ENCODE measurements at places on chromosomes 3 and 15.
A peak's percentile ranks its signal among the peaks of the same experiment; 100 is the strongest.

DNA sequence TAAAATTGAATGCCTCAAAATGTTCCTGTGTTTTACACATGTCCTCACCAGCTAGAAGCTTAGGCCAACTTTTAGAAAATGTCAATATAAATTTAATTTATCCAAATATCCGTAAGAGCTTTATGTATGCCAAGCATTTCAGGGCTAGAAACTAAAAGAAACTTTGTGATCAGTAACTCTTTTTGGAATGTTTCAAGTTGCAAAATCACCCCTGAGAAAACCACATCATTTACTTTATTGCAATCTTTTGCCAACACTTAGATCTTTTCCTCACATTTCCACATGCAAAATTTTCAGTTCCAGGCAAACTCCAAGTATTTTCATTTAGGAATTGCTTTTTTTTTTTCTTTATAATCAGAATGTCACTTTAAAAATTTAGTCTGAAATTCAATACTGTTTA, 20.1 kb upstream of the IGF1R start:
- no peak for DNase-seq

GRCh38 chr15:47806008-47806407, 88.7 kb downstream of the SEMA6D start:
- no peak for DNase-seq

GRCh38 chr3:86996261-86996955, 5.5 kb upstream of the VGLL3 start:
- no peak for DNase-seq

- peak; percentile 50 for DNase-seq
Observed at GRCh38 chr15:77869021-77869895, 208.3 kb downstream of the TBC1D2B start.

GRCh38 chr15:40115670-40116093, 7.0 kb upstream of the BMF start:
- peak; percentile 78 for DNase-seq

- DNase-seq = no peak
Observed at GRCh38 chr3:140748-141330, 55.7 kb upstream of the CHL1 start.

- DNase-seq = no peak
Observed at GRCh38 chr3:20442846-20443245, 256.8 kb upstream of the SGO1 start.

GRCh38 chr15:93232845-93233244, 143.8 kb upstream of the RGMA start:
- no peak for DNase-seq

DNA sequence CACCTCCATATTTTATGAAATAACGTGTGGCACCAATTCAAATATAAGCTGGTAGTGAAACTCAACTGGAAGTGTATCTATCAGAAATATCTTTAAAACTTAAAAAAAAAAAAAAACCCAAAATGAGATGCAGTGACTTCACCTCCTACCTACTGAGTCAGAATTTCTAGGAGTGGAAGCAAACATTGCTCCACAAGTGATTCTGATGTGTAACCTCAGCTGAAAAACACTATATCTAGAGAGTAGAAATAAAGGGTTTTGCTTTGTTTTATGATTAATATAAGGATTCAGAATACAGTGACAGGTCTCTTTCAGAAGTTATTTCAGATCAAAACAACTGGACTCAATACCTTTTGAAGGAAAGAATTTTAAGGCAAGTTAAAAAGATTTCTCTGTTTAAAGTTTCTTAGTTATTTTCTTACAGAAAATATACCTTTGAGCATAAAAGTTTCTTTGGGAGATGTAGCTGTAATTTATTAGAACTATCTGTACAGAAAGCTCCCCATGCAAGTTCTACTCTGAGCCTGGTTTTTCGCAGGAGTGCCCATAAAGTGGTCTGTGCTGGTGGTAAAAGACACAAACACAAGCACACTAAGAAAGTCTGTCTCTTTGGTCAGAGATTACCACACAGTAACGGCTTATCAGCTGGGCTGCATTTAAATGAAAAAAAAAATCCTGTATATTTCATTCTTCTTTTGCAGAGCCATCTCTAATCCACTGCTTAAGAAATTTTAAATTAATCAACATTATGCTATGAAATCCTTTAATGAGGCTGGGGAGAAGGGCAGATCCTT, 59.9 kb upstream of the PPIB start:
- DNase-seq = no peak

- DNase-seq = no peak
Observed at GRCh38 chr15:26877831-26878230, 11.0 kb downstream of the GABRA5 start.

DNA sequence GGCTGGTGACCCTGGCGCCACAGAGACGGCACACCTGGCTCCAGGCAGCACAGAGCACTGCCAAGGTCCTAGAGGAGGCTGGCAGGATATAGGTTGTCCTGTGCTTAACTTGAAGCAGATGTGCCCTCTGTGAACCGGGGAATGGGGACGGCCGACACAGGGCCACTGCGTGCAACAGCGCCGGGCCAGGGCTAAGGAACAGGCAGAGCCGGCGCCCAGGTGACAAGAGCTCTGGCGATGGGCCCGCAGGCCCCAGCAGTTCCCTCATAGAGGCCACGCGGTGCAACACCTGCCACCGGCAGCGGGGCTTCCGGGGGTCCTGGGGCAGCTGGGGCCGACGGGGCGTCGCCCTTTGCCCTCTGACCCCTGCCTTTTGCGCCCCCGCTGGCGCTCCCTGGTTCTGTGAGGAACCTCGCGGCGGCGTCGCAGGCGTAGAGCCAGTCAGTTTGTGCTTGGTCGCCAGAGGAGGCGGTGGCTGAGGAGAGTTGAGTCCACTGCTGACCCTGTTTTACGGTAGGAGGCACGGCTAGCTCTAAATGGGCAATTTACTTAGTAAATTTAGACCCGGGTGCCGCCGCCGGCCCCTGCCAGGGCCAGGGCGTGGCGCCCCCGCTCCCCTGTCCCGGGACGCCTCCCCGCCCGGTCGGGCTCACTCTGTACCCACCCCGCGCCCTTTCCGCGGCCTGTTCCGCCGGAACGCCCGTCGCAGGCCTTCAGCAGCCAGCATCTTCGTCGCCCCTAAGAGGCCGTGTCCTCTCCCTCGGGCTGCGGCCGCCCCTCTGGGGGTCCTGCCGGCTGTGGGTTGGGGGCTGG, at the start of gene NPAP1:
Gene NPAP1, plus strand, starts transcription at position 444 of the 813 bp plus-strand sequence. Its CDS starts 93 bp downstream, at position 537.
- no peak for DNase-seq

GRCh38 chr3:101252945-101253344, 67.4 kb downstream of the IMPG2 start:
- DNase-seq = no peak

- DNase-seq = no peak
Observed at GRCh38 chr3:22175947-22176346, 424.9 kb upstream of the ZNF385D start.

- no peak for DNase-seq
Observed at GRCh38 chr15:66651198-66651597, 50.8 kb upstream of the SMAD6 start.

GRCh38 chr3:47803480-47804025, 615 bp downstream of the DHX30 start:
- DNase-seq = no peak

GRCh38 chr3:96466441-96466840, 348.0 kb upstream of the EPHA6 start:
- no peak for DNase-seq

DNA sequence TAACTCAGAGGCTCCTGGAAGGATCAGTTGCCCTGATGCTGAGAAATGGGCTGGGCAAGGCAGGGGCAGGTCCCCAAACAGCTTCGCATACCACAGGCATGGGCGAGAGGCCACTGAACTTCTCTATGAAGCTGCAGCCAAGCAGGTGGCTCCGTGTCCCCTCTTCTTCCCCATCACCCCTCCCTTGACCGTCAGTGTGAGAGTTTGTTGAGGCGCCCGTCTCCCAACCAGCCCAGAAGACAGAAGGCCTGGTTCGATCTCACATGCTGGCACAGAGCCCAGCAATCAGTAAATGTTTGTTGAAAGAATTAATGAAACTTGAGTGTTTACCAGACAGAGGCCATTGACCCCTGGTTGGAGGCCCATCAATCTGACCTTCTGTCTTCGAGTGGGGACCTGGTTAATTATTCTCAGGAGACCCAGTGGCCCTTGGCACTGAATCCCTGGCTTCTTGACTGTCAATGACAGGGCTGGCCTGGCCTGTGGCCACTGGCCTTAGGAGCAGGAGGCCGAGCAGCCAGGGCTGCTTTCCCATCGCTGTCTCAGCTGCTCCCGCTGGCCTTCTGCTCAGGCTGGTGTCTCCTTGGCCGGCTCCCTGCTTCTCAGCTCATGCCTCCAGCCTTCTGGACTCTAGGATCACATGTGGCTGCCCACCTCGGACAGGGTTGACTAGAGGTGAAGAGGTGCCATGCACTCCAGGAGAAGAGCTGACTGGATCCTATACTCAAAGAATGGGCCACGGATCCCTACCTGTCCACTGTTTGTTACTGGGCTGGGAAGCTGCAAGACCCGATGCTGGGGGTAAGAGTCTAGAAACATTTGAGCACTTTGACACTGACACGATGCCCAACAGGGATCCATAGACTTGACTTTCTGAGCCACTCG, 113.4 kb downstream of the ASB7 start:
- no peak for DNase-seq

DNA sequence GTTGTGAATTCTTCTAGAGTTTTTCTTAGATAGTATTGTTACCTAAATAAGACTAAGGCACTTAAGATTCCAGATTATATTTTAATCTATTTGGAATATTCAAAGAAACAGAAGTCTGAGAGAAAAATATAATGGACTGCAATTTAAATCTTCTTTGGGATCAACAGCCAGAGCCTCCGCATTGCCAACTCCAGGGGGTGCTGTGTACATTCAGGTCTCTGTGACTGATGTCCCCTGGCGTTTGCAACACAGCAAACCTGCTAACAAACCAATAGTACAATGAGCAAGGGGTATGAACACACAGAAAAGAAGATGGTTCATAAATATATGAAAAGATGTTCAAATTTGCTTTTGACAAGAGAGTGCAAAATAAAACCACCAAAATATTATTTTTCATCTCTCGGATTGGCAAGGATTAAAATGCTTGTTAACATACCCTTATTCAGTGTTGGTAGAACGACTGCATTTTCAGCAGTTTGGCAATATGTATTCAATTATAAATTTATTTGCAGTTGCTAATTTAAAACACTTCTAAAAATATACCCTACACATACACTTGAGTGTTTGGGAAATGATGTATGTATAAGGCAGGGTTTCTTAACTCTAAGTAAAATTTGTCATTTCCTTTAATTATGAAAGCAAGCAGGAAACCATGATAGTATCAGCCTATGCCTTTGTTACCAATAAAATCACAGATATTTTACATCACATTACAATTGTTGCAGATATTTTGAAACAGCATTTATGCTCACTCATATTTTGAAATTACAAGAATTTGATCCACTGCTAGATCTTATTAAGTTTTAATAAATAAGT, 16.1 kb upstream of the TM4SF1 start:
- DNase-seq = no peak

GRCh38 chr3:114363554-114364202, 69.8 kb downstream of the TIGIT start:
- DNase-seq = no peak

- DNase-seq = no peak
Observed at GRCh38 chr3:51617597-51617996, 53.5 kb upstream of the TEX264 start.

DNA sequence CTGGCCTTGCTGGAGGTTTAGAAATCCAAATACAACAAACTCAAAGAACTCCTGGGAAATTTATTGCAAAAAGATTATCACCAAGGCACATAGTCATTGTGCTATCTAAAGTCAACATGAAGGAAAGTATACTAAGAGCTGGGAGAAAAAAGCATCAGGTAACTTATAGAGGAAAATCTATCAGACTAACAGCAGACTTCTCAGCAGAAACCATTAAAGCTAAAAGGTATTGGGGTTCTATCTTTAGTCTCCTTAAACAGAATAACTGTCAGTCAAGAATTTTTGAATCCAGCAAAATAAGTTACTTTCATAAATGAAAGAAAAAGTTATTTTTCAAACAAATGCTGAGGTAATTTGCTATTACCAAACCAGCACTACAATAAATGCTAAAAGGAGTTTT, 8.0 kb downstream of the OR5K3 start:
- no peak for DNase-seq

DNA sequence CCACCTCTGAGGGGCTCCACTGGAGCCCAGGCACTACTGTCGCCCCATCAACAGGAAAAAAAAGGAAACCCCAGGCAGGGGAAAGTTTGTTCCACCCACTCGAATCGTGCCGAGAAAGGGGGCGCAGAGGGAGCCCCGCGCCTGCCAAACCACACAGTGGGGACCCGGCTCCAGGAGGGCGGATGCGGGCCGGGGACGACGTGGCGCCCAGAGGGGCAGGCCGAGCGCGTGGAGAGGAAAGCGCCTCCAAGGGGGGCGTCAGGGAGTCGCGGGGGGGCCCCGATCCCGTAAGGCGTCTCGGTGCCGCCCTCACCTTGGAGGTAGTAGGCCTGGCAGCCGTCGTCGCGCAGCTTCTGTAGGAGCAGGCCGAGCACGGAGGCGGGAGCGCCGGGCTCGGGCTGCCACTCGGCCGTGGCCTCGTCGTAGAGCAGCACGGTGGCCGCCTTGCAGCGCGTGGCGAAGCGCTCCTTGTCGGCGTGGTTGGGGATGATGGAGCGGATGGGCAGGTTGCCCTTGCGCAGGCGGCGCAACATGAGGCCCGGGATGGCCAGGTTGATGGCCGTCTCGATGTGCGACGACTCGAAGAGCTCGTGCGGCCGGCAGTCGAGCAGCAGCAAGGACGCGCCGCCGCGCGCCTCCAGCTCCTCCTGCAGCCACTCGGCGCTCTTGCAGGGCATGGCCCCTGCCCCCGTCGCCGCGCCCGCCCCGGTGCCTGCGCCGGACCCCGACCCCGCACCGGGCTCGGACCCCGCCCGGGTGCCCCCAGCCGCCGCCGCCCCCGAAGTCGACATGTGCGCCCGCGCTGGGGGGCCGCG, 627 bp downstream of the DUSP7 start:
- DNase-seq = peak; percentile 82

GRCh38 chr3:40623567-40623966, 98.8 kb downstream of the ZNF621 start:
- no peak for DNase-seq

DNA sequence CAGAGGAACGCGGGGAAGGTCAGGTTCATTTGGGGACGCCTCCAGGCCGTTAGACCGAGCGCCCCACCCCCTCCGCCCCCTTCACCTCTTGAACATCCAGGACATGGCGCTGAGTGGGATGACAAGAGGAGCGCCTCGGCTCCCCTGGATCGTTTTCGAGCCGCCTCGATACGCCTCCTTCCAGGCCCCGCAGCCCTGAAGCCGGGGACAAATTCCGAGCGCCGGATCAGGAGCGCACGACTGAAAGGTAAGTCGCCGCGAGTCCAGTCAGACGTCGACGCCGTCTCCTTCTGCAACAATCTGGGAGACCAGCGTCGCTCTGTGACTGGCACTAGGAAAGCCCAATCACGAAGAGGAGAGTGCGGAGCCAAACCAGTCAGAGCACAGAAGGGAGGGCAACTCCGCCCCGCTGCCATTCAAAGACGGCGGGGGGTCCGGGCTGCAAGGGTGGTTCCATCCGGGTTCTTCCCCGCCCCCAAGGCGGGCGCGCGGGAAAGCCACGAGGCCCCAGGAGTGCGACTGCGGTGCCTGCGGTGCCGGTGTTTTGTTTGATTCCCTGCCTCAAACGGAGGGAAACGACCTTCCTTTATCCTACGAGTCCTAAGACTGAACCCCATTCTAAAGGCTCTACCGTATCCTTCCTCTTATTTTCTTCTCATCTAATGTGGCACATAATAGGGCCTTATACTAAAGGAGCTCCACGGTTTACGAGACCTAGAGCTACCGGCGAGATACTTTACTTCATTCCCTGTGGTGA, at the start of gene HLTF:
Gene HLTF, minus strand, starts transcription at position 302 of the 757 bp plus-strand sequence. Its CDS starts 197 bp downstream, at position 105.
- peak; percentile 95 for DNase-seq

- no peak for DNase-seq
Observed at GRCh38 chr15:69517052-69517451, 64.4 kb downstream of the RPLP1 start.

Measured in activated effector memory CD4-positive, alpha-beta T cell treated with anti-CD3 and anti-CD28 coated beads, Interleukin-2, amount 50 U/mL, for 16 hours (primary cell).